ENCODE measurements at places on chromosomes 1 and 21.

- DNase-seq: peak; percentile 35
Measured at GRCh38 chr1:184299406-184299790, 87.4 kb upstream of the C1orf21 start.

GRCh38 chr1:62687903-62688686 lies at the start of gene DOCK7:
TSS of gene DOCK7 (minus strand) at chr1:62688386. CDS start at chr1:62688264, 122 bp downstream.
- DNase-seq: peak; percentile 48

- DNase-seq: peak; percentile 43
Measured at GRCh38 chr1:88998716-88999115, 6.3 kb upstream of the KYAT3 start.

DNA sequence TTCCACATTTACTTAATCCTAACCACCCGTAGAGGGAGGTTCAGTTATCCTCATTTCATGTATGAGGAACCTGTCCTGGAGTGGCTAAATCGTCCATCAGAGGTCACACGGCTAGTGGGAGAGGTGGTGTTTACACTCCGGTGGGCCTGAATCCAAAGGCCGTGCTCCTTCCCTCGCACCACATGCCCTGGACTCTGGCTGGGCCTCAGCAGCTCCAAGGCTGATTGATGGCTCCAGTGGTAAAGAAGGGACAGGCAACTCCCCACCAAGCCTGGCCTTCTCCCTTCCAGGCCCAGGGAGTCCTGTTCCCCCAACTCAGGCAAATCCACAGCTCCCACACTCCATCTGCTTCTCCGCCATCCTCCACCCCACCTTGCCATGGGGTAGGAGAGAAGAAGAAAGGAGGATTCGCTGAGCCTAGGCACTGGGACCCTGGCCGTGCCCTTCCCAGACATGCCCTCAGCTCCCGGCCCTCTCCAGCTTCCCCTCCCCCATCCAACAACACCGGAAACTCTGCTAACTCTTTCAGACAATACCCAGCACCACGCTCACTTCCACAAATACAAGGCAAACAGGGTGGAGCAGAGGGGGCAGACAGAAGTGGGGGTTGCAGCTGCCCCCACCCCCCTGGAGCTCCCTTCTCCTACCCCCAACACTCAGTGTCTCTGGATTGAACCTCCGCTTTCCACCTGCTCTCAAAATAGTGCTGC lies 10.9 kb downstream of the ARHGEF2 start:
- DNase-seq: no peak

DNA sequence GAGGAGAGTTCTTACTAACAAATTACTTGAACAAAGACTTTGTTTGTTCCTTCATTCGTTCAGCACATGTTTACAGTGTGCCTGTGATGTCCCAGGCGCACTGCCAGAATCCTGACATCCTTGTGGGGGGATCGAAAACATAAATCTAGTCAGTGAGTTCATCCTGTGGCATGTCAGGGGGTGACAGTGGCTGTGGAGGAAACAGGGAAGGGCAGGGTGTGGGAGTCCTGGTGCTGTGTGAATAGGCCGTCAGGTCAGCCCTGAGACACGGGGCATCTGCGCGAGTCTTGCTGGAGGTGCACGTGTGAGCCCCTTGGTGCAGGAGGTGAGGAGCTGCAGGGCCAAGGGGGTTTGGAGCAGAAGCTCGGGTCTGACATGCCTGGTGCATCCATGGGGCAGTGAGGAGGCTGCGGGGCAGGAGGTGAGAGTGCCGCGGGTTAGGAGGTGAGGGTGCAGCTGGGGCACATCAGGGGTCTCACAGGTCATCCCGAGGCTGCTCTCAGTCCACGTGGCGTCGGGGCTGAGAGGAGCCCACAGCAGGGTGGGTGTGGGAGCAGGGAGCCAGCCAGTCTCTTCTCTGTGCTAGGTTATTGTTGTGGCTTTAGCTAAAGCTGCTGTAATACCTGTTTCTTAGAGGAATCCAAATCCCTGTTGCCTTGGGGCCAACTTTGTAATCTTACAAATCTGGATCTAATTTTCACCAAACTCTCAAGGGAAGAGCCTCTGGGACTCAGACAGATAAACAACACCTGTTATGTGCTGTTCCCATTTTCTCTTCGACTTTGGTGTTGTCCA lies 93.4 kb downstream of the PCBP3 start:
- DNase-seq: no peak

- no peak for DNase-seq
Measured at GRCh38 chr1:164701189-164701761, 142.3 kb downstream of the PBX1 start.

DNA sequence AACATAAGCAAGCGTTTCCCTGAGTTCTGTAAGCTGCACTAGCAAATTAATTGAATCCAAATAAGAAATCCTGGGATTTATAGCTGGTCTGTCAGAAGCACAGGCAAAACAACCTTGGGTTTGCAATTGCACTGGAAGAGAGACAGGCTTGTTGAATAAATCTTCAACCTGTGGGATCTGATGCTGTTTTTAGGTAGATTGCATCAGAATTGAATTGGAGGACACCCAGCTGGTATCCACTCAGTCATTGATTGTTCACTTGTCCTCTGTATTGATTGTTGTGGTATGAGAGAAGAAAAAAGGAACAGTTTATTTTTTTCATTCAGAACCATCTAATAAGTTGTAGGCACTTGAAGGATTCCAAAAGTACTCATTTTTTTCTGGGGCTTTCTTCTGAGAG lies 497.4 kb downstream of the SIPA1L2 start:
- no peak for DNase-seq

GRCh38 chr1:185040408-185040735 lies 5.0 kb upstream of the RNF2 start:
- no peak for DNase-seq

DNA sequence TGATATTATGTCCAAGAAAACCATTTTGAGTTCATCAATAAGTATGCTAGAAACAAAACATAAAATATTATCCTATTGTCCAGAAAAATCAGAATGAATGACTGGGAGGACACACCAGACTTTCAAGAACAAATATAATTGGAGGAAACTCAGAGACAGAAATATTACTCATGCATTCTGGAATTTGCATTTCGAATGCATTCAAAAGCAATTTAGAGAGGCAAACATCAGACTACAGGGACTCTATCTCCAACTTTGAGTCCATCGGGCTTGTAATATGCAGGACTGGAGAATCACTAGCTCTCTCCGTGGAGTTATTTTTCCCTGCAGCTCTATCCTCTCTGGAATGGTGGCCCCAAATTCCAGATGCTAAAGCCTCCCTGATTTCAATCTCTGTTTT lies 161.8 kb downstream of the CDC42BPA start:
- no peak for DNase-seq

GRCh38 chr1:44114098-44114497 lies 4.5 kb upstream of the KLF17 start:
- no peak for DNase-seq

DNA sequence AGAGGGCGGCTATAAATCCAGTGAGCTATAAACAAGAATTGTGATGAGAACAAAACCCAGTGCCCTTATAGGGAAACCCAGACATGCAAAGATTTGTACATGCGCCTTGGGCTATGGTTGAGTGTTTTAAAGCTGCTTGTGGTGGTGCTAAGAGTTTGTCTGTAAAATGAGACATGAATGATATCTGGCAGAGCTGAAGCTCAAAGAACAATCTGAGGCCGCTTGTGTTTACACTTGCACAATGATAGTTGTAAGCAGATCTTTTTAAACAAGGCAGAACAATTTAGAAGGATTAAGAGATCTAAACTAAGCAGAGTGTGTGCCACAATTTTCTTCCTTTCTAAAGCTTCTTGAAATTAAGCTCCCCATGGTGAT lies 80.4 kb upstream of the ADAMTS5 start:
- DNase-seq: no peak

GRCh38 chr1:197869490-197870077 lies 32.8 kb upstream of the C1orf53 start:
- DNase-seq: no peak

DNA sequence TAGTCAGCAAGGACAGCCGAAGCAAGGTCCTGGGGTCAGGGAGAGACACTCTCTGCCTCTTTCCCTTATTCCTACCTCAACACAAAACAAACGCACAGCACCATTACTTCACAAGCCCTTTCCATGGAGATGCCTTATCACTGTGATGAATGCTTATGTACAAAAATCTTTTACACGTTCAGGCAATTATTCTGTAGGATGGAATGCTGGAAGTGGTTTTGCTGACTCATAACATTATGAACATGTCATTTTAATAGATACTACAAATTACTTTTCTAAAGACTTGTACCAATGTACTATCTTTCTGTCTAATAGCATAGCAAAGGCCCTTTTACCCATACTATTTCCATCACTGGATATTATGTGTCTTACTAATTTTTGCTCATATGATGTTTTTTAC lies 98.4 kb downstream of the TTLL7 start:
- no peak for DNase-seq

GRCh38 chr1:44316231-44316759 lies 38.8 kb downstream of the ERI3 start:
- no peak for DNase-seq

- no peak for DNase-seq
Measured at GRCh38 chr1:11328444-11328843, 55.4 kb downstream of the UBIAD1 start.

GRCh38 chr1:201186192-201186591 lies 4.4 kb upstream of the IGFN1 start:
- DNase-seq: no peak

DNA sequence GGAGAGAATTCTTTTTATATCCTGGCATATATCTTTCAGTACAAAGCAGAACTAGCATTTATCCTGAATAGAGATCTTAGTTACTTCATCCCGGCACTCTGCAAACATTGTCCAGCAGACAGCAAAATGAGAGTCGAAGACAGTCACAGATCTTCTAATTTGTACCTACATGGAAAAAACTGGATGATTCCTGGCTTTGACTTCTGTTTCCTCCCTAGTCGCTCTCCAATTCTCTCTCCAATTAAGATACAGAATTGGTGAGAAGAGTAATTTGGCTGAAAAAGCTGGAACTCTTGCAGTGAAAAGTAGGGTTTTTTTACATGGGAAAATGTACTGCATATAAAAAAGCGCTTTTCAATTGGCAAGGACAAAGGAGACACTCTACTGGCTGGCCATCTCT lies 151.1 kb upstream of the C8B start:
- no peak for DNase-seq

GRCh38 chr1:74689621-74690363 lies 16.2 kb upstream of the ERICH3 start:
- peak; percentile 85 for DNase-seq

DNA sequence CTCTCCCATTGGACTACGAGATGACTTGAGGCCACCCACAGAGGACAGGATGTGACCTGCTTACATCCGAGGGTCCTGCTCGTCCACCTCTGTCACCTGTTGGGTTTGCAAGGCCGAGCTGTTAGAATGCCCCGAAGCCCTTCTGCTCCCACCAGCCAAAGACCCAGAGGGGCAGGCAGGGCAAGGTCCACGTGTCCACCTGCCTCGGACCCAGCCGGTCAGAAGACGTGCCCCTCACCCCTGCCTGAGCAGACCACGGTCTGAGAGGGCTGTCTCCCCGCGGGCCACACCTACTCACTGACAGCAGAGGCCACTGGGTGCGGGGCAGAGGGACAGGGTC lies 30.3 kb upstream of the TRAPPC10 start:
- no peak for DNase-seq

DNA sequence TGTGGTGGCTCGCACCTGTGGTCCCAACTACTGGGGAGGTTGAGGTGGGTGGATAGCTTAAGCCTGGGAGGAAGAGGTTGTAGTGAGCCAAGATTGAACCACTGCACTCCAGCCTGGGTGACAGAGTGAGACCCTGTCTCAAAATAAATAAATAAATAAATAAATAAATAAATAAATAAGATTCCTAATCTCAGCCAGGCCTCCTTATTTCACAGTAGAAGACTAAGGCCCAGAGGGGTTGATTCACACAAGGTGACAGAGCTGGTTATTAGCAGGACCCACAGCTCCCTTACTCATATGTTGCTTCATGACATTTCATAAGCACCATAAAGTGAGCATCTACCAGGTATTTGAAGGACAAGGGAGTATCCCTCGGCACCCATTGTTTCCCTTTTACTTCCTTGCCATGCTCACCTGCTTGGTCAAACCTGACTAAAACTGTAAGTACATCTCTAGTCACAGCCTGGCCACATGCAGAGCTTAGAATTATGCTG lies 32.7 kb downstream of the ALG14 start:
- DNase-seq: no peak

DNA sequence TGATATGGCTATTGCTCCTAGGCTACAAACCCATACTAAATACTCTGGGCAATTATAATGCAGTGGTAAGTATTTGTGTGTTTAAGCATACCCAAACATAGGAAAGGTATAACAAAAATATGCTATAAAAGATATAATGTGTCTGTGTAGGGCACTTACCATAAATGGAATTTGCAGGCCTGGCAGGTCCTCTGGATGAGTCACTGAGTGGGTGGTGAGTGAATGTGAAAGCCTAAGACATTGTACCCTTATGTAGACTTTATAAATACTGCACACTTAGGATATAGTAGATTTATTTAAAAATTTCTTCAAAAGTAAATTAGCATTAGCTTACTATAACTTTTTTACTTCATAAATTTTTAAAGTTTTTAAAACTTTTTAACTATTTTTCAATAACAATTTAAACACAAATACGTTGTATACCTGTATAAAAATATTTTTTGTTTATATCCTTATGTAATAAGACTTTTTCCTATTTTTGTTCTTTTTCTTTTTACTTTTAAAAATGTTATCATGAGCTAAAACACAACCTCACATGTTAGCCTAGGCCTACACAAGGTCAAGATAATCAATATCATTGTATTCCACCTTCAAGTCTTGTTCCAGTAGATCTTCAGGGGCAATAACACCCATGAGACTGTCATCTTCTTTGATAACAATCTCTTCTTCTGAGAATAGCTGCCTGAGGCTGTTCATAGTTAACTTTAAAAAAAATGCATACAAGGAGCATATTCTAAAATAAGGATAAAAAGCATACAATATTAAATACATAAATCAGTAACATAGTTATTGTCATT lies 306.3 kb upstream of the RGS18 start:
- peak; percentile 42 for DNase-seq

DNA sequence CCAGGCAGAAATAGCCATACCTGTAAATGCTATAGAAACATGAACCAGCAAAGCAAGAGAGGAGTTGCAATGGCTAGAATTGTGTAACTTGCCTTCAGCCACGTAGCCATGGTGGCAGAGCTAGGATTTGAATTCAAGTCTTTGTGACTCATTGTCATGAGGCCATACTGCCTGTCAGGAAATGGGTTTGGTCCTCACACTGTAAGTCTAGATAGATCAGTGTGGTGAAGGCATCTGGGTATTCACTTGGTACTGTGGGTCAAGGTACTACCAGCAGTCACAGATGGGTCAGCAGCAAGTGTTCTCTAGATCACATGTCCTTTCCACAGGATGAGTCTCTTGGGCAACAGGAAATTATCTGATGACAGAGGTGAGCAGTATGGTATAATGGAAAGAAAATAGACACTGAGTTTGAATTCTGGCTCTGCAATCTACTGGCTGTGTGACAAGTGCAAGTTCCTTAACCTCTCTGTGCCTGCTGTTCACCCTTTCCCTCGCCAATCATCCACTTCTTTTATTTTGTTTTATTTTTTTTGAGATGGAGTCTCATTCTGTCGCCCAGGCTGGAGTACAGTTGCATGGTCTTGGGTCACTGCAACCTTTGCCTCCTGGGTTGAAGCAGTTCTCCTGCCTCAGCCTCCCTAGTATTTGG lies 36.9 kb downstream of the FGGY start:
- DNase-seq: no peak

GRCh38 chr1:178933709-178934490 lies 63.0 kb upstream of the ANGPTL1 start:
- DNase-seq: no peak

GRCh38 chr1:221246628-221247415 lies 367.6 kb downstream of the HLX start:
- DNase-seq: no peak

- DNase-seq: no peak
Measured at GRCh38 chr1:181406989-181407388, 76.3 kb upstream of the CACNA1E start.

- DNase-seq: no peak
Measured at GRCh38 chr1:59125676-59126320, 171.1 kb upstream of the FGGY start.
